ENCODE measurements at places on chromosomes 7 and 10.
A peak's percentile ranks its signal among the peaks of the same experiment; 100 is the strongest.

GRCh38 chr7:150927956-150928344 is 50.2 kb downstream of the KCNH2 start:
- DNase-seq: peak; percentile 37

DNA sequence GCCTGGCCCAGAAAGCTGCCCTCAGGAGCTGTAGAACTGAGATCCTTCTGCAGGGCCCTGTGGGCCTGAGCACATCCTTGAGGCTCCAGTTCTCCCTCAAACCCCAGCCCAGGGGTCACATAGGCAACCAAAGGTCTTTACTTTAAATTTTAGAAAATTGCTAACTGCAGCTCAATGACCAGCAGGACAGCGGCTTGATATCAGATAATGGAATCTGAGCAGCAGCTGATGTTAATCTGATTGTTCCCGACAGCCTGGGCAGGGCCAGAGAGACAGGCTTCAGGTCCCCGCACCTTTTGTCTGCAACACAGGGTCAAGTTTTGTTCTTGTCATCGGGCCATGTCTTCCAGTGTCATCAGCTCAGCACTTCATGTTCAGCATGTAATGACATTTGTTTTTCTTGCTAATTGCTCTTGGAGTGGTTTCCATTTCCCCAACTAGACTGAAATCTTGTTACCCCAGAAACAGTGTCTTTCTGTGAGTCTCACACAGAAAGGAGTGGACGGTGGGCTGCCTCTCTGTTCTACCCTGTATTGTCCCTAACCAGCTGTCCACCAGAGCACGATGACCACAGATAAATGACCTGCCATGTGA is 91.0 kb downstream of the PAXIP1 start:
- no peak for DNase-seq

DNA sequence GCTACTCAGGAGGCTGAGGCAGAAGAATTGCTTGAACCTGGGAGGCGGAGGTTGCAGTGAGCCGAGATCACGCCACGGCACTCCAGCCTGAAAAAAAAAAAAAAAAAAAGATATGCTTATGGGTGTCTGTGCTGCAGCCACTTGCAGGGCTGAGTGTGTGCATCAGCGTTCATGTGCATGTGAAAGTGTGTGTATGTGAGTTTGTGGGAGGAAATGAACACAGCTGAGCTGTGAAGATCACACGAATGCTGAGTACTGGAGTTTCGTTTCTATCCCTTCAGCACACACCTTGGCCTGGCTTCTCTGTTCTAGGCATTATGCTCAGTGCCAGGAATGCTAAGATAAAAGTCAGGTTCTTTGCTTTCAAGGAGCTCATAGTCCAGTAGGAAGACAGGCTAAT is 12.0 kb upstream of the SVOPL start:
- DNase-seq: no peak

DNA sequence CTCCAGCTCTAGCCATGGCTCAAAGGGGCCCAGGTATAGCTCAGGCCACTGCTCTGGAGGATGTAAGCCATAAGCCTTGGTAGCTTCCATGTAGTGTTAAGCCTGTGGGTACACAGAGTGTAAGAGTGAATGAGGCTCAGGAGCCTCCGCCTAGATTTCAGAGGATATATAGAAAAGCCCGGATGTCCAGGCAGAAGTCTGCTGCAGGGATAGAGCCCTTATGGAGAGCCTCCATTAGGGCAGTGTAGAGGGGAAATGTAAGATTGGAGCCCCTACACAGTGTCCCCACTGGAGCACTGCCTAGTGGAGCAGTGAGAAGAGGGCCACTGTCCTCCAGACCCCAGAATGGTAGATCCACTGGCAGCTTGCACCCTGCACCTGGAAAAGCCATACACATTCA is 240.8 kb upstream of the KLF14 start:
- no peak for DNase-seq

DNA sequence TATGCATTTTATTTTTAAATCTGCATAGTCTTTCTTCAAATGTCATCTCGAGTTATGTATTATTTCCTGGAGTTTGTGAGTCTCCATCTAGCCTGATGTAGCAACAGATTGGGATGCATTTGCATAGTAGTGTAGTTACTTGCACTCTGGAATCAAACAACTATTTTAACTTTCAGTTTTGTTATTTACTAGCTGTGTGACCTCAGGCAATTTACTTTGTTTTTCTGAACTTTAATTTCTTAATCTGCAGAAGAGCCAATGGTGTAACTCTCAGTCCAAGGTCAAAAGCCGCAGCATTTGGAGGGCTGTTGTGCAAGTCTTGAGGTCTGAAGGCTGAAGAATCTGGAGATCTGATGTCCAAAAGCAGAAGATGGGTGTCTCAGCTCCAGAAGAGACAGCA is 175.8 kb upstream of the SORCS1 start:
- DNase-seq: no peak

DNA sequence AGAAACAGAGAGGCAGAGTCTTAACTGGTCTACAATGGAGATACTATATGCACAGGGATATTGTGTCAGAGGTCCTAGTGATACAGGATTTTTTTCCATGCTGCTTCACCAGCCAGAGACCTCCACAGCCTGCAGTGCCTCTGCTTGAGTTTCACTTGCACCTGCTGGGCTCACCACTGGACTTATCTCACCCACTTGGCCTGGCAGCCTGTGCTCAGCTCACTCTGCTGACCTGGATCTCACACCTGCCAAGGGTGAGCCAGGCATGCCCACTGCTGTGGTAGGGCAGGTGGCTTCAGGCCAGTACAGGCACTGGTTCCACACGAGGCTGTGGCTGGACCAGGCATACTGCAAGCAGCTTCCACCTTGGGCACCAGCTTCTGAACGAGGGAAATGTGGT is 36.6 kb downstream of the PNLIPRP3 start:
- no peak for DNase-seq

DNA sequence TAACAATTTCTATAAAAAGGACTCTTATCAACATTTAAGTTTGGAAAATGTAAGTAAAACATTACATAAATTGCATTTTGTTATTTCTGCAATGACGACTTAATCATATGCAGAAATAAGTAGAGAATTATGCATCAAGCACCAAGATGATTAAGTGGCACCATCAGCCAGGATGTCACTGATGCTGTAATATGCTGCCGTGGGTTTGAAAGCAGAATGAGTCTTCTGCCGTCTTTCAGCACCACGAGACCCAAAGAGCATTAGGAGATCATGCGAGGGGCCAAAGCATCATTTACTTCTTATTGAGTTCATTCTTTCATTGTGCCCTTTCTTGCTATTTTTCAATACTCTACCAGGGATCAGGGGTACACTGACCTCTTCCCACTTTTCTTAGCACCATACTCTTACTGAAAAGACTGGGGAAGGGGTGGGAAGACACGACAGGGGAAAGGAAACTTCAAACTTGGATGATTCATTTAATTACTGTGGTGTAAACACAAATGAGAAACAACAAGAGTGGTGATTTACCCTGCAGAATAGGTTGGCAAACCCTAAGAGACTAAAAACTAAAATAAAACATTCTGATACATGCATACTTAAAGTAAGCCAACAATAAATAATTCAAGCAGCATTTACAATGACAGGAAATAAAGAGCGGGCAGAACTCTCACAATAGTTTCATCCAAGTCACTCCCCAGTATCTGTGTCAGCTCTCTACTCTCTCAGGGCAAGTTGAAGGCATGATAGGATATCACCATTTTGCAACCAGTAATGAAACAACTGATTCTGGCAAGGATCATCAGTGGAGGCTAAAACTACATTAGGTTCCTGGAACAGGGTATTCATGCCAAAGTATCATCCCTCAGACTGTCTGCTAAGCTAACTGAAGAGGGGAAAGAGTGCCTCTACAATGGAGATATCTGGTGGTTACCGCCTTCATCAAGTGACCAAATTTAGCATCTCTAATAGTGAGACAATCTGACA is 70.8 kb downstream of the CUL2 start:
- DNase-seq: no peak

GRCh38 chr10:81576336-81576735 is 298.7 kb upstream of the NRG3 start:
- DNase-seq: no peak

DNA sequence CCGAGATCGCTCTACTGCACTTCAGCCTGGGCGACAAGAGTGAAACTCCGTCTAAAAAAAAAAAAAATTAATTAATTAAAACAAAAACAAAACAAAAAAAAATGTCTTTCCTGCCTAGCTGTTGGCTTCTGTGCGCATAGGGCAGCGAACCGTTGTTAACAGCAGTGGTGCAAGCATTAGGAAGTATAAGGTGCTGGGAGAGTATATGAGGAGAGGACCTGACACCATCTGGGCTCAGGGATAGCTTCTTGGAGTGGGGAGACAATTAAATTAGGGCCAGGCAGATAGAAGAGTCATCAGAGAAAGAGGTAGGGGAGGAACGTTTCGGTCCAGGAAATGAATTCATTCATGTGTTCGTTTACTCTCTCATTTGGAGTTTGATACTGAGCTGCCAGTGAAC is 46.2 kb upstream of the EZH2 start:
- no peak for DNase-seq

DNA sequence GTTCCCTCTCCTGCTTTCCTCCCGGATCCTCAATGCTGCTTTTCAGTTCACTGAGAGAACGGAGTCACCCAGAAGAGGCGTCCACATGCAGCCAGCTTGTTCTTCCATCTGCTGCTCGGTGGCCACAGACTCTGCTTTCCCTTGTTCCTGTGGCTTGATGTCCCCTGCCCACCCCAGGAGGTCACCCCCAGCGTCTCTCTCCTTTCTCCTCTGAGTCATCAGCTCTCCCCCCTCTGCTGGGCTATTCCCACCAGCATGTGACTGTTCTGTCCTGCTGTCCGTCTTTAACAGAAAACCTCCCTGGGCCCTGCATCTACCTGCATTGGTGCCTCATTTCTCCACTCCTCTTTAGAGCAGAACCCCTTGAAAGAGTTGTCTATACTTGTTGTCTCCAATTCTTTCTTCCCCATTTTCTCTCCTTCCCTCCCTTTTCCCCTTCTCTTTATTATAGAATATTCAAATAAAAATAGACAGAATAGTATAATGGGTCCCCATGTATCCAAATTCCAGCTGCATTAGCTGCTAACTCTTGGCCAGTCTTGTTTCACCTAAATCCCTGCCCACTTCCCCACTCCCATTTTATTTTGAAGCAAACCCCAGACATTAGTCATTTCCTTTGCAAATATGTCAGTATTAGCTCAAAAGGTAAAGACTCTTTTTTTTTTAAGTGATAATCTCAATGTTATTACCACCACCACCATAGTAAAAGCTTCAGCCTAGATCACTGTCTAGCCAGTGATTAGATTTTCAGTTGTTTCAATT is 4.1 kb downstream of the ZNF282 start:
- no peak for DNase-seq

DNA sequence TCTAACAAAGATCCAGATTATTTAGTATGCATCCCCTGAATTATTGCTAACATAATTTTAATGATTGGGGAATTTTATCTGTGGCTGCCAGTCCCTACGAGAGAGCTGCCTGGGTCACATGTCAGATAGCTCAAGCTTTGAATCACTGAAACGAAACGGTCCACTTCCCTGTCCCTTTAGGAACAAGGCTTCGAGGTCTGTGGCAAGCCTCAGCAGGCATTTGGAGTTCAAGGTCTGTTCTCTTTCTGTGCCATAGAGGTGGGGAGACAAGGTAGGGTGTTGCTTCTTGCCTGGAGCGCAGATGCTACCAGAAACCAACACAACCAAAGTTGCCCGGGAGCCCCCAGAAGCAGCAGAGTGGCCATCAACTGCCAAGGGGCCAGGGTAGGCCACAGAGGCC is 13.9 kb upstream of the SH2D4B start:
- DNase-seq: no peak

DNA sequence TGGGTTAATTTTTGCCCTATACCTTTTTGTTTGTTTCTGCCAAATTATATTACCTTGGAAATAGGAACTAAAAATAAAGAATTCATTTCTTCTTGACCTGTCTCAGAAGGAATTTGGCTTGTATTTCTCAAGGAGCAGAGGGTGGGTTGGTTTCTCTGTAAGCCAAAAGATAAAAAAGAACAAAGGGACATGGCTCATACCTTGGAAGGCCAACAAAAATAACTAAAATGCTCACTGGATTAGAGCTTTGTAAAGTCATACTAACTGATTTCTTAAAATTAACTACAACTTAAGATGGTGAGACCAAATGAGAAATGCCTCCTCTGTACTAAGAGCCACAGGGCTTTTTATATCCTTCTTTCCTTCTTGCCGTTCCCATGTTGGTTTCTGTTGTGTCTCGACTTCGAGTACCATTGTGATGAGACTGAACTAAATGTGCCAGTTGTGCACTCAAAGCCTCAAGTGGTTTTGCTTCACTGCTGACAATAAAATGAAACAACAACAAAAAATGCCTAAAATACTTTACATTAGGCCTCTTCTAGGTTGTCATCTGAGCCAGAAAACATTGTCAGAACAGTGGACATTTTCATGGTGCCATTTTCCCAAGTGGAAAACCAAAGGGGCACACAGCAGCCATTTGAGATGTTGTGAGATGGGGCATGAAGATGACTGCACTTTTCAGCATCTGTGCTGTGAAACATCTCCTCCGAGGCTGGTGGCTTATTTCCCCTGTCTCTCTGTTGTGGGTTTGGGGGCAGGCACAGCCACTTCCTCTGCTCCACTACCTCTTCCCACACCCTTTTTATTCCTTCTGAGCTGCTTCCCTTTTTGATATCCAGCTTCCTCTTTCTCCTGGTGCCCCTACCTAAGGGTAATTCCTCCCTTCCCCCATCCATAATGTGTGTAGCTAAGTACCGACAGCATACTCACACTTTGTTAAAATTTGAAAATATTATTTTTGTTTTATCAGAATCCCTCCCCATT is 51.8 kb upstream of the AGR3 start:
- DNase-seq: no peak

DNA sequence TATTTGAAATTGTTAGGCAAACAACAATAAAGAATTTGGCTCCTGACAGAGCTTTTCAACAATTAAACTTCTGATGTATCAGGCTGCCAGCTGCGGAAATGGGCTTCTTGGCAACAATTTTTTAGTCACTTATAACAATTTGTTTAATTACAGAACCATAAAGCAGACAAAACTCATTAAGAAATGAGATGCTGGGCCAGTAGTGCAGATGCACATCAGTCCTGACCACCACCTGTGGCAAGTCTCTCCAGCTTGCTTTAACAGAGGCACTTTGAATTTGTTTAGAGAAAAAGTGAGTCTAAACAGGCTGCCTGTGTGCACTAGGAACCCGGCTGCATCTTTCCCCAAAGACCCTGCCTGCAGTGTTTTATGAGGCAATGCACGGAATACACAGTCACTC is 1124.4 kb downstream of the NXPH1 start:
- no peak for DNase-seq

DNA sequence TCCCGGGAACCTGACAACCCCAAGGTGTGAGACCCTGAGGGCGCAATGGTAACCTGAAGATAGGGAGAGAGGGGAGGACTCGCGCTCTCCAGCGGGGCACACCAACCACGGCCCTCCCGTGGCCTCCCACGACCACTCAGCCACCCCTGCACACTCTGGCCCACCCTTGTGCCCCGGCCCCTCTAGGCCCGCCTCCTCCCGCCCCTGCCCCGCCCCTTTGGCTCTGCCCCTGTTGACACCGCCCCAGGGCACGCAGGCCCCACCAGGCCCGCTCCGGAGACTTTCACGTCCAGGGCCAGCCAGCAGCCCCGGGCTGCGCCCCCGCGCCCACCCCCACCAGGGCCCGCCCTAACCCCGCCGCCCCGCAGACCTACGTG is 10.9 kb downstream of the ATG9B start:
- DNase-seq: no peak

All from H7 (cell line).